T-cell (primary cell): ENCODE measurements at places on chromosomes 5 and 9.

DNA sequence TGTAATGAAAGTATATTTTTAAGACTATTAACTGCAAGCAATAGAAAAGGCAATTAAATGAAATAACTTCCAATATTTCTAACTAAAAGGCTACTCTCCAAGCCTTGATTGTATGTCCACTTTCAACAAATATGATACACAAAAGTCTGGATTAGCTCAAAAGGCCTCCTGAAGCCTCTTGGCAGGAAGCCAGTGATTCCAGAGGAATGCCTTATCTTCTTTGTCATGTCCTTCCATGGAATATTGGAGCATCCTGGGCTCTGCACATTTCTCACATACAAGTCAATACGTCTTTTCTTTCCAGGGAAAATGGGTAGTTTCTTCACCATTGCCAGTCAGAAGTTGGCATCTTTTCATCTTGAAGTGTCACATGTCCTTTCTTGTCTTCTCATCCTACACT, 357.8 kb downstream of the KDM4C start:
- no peak overlapping the region for H3K27ac ChIP-seq
- H3K36me3 ChIP-seq: no peaks in the 10 kb centered on the region
- H3K4me1 ChIP-seq: no peaks in the 10 kb centered on the region
- no peak overlapping the region for H3K4me3 ChIP-seq
- no peak for DNase-seq

DNA sequence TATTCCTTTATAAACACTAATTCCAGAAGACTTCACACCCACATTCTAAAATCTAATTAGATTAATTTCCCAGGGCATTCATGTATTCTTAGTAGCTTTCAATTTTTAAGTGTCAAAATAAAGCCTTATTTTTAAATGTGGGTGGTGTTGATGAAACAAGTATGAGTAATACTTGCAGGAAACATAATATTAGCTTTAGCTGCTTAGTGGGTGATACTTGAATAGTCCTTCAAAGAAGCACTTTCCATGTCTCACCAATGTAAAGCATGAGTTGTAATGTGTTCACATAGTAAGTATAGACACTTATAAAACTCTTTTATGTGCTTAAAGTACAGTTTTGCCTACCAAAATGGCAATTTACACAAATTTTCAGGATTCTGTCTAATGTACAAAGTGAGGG, 6.9 kb downstream of the FNBP1 start:
- no peaks in the 10 kb centered on the region for H3K36me3 ChIP-seq
- H3K27ac ChIP-seq: peak overlapping the region; percentile 52
- no peak overlapping the region for H3K4me3 ChIP-seq
- DNase-seq: no peak
- peaks cover 32% of the 10 kb centered on the region for H3K4me1 ChIP-seq

DNA sequence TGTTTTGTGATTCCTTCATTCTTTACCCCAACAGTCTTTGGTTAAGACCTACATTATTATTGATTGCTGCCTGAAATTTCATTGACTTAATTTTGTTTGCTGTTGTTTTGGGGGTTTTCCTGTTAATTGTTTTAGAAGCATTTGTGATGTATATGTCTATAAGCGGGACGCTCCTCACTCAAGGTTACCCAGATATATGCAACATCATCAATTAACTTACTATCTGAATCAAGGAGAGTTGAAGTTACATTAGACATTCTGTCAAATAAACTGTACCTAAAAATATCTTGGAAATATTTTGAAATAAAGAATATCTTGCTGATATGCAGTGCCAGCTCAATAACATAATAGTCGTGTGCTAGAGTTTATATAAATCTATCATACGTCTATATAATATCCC, 125.9 kb upstream of the CDH18 start:
- H3K4me1 ChIP-seq: no peaks in the 10 kb centered on the region
- H3K27ac ChIP-seq: no peak overlapping the region
- H3K4me3 ChIP-seq: no peak overlapping the region
- no peaks in the 10 kb centered on the region for H3K27me3 ChIP-seq
- H3K36me3 ChIP-seq: no peaks in the 10 kb centered on the region
- DNase-seq: no peak

DNA sequence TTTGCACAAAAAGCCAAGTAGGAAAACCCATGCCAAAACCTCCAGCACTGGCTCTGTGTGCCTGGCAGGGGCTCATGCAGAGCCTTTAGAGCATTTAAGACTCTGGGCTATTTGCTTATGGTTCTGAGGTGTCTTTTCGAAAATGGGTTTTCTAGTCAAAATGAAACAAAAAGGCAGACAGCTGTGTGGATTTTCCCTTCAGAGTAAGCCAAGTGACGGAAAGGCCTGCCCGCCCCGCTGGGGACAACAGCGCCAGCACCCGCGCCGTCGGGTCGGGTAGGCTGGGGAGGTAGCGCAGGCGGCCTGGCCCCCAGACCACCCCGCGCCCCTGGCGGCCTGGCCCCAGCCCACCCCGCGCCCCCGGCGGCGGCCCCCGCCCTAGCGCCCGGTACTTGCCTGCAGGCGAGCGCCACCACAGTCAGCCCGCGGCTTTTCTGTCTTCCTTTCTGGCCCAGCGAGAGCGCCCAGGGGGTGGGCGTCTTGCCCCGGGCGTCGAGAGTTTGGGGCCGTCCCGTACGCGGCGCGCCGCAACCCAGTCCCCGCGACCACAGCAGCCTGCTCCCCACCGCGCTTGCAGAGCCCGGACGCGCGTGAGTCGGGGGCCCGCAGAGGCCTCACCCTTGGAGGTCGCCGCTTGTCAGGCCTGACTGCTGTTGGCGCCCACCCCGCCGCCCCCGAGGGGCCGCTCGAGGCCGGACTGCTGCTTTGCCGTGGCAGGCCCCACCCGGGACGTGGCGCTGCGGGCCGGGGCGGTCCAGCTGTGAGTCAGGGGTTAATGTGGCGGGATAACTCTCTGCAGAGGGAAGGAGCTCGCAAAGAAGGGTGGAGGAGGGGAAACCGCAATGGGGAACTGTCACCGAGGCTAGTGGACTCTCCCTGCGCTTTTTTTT, at the start of gene TICAM2:
TSS of gene TICAM2 (minus strand) at position 779 of the 890 bp plus-strand sequence. CDS start 21,223 bp downstream, outside the sequence.
- H3K27me3 ChIP-seq: no peaks in the 10 kb centered on the region
- H3K27ac ChIP-seq: peak within 1 kb of the TSS; percentile 66
- peak within 1 kb of the TSS; percentile 52 for H3K4me3 ChIP-seq

DNA sequence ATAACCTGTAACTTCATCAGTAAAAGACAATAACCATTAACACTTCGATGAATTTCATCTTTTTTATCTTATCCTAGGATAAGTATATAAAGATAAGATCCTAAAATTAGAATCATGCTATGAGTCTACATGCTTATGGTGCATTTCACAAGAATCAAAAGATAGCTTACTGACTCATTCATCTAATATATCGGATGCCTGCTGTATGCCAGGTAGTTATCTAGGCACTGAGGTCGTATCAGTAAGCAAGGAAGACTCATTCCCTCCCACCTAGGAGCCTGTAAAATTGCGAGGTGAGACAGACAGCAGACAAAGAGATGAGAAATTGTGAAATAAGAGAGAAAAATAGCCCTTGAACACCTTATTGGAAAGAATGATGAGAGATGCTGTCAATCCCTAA, 240.6 kb upstream of the ADAMTSL1 start:
- no peak overlapping the region for H3K4me3 ChIP-seq
- no peaks in the 10 kb centered on the region for H3K4me1 ChIP-seq
- DNase-seq: no peak
- no peaks in the 10 kb centered on the region for H3K36me3 ChIP-seq
- H3K27ac ChIP-seq: no peak overlapping the region

GRCh38 chr5:54401515-54401914, 54.0 kb upstream of the HSPB3 start:
- no peaks in the 10 kb centered on the region for H3K4me1 ChIP-seq
- no peak overlapping the region for H3K27ac ChIP-seq
- H3K4me3 ChIP-seq: no peak overlapping the region
- H3K36me3 ChIP-seq: no peaks in the 10 kb centered on the region
- no peaks in the 10 kb centered on the region for H3K27me3 ChIP-seq
- DNase-seq: no peak

- H3K36me3 ChIP-seq: no peaks in the 10 kb centered on the region
- no peak overlapping the region for H3K27ac ChIP-seq
- no peaks in the 10 kb centered on the region for H3K27me3 ChIP-seq
- no peak overlapping the region for H3K4me3 ChIP-seq
Observed at GRCh38 chr5:14880688-14881087, 9.1 kb upstream of the ANKH start.

DNA sequence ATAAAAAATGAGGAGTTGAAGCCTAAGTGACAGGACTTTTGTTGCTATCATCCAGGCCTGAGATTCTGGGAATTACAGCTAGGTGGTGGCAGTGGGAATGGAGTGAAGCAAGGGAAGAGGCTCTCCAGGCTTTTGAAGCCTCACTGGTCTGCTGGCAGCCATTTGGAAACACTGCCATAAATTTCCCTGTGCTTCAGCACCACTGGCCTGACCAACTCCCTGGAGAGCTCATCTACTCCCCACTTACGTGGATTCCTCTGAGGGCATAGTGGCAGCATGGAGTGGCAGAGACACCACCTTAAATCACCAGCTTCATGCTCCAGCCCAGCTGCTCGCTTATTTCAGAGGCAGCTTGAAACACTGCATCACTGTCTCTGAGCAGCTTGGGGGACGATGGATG, 518.2 kb downstream of the TLR4 start:
- no peaks in the 10 kb centered on the region for H3K36me3 ChIP-seq
- H3K27ac ChIP-seq: no peak overlapping the region
- no peaks in the 10 kb centered on the region for H3K4me1 ChIP-seq
- H3K27me3 ChIP-seq: no peaks in the 10 kb centered on the region

GRCh38 chr9:1184146-1184545, 134.0 kb downstream of the DMRT2 start:
- no peaks in the 10 kb centered on the region for H3K27me3 ChIP-seq
- H3K4me3 ChIP-seq: no peak overlapping the region
- no peak overlapping the region for H3K27ac ChIP-seq
- DNase-seq: no peak

- no peaks in the 10 kb centered on the region for H3K36me3 ChIP-seq
- no peak overlapping the region for H3K4me3 ChIP-seq
- no peaks in the 10 kb centered on the region for H3K27me3 ChIP-seq
- DNase-seq: no peak
Observed at GRCh38 chr5:32462618-32463017, 18.1 kb upstream of the ZFR start.

DNA sequence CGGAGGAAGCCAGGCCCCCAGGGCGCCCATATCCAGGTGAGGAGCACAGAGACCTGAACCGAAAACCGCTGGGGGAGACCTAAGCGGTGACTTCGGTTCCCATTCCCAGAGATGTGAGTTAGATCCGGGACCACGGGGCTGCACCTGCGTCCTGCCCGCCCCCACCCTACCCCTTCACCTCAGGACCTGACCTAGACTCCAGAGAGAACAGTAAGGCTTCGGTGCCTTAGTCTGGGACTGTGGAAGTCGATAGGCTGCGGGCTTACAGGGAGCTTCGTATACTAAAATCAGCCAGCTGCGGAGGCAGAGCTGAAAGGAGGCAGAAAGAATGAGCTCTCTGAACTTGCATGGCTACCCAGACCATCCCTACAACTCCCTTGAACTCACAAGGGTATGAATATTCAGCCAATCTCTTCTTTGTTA, 518 bp upstream of the FAM13B start:
- H3K27ac ChIP-seq: peak overlapping the region; percentile 96
- DNase-seq: peak; percentile 2
- H3K4me1 ChIP-seq: peaks cover 37% of the 10 kb centered on the region
- H3K36me3 ChIP-seq: no peaks in the 10 kb centered on the region
- H3K4me3 ChIP-seq: peak overlapping the region; percentile 96
- H3K27me3 ChIP-seq: no peaks in the 10 kb centered on the region

- H3K4me1 ChIP-seq: peaks cover 59% of the 10 kb centered on the region
- peak overlapping the region; percentile 70 for H3K27ac ChIP-seq
- no peaks in the 10 kb centered on the region for H3K36me3 ChIP-seq
- no peaks in the 10 kb centered on the region for H3K27me3 ChIP-seq
Observed at GRCh38 chr9:93098236-93098946, 2.4 kb downstream of the CARD19 start.

GRCh38 chr9:137278061-137278701, 655 bp downstream of the TOR4A start:
- H3K27ac ChIP-seq: peak overlapping the region; percentile 14
- no peaks in the 10 kb centered on the region for H3K27me3 ChIP-seq
- peaks cover 3% of the 10 kb centered on the region for H3K36me3 ChIP-seq

GRCh38 chr5:123120197-123120596, 31.2 kb downstream of the PRDM6 start:
- H3K4me3 ChIP-seq: no peak overlapping the region
- peaks cover 3% of the 10 kb centered on the region for H3K27me3 ChIP-seq
- no peak for DNase-seq
- no peaks in the 10 kb centered on the region for H3K36me3 ChIP-seq
- H3K27ac ChIP-seq: no peak overlapping the region

DNA sequence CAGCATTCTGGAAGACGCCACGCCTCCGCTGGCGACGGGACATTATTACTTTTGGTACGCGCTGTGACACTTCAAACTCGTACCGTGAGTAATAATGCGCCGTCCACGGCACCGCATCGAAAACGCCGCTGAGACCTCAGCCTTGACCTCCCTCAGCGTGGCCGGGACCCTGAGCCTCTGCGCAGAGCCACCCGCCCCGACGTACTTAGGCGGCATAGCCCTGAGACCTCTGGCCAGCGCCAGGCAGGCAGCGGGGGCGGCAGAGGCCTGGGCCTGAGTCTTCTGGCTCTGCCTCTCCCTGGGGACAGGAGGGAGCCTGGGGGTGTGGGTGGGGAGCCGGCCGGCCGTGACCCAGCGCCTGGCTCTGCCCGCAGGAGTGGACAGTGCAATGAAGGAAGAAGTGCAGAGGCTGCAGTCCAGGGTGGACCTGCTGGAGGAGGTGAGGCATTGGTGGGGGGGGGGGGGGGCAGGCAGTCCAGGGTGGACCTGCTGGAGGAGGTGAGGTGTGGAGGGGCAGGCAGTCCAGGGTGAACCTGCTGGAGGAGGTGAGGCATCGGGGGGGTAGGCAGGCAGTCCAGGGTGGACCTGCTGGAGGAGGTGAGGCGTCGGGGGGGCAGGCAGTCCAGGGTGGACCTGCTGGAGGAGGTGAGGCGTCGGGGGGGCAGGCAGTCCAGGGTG, 8.0 kb downstream of the EGFL7 start:
- DNase-seq: no peak
- H3K4me3 ChIP-seq: no peak overlapping the region
- no peaks in the 10 kb centered on the region for H3K4me1 ChIP-seq
- no peaks in the 10 kb centered on the region for H3K36me3 ChIP-seq
- peaks cover 43% of the 10 kb centered on the region for H3K27me3 ChIP-seq
- no peak overlapping the region for H3K27ac ChIP-seq

DNA sequence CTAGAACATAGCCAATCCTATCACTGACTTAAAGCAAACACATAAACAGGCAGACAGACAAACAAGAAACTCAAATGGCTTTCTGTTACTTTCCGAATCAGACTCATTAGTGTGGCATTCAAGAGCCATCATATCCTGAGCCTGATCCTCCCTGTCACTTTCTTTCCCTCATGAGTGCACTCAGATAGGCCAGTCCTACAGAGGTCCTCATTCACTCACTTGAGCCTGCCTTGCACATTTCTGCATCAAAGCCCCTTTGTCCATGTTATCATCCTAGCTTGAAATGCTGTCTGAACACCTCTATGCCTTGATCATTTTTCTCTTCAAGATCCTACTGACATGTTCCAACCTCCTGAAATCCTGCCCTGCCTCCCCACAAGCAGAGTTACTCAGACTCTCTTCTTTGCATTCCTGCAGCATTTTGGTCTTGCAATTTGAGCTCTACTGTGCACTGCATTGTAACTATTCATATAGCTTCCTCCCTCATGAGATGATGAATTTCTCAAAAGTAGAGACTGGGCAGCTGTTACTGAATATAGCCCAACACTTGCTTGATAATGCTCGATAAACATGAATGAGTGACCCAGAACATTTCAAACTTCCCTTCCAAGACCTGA, 126.9 kb downstream of the PALM2AKAP2 start:
- no peaks in the 10 kb centered on the region for H3K27me3 ChIP-seq
- H3K4me1 ChIP-seq: no peaks in the 10 kb centered on the region
- no peak overlapping the region for H3K4me3 ChIP-seq
- DNase-seq: no peak
- no peak overlapping the region for H3K27ac ChIP-seq
